ENCODE measurements at places on chromosomes 5 and 9.

DNA sequence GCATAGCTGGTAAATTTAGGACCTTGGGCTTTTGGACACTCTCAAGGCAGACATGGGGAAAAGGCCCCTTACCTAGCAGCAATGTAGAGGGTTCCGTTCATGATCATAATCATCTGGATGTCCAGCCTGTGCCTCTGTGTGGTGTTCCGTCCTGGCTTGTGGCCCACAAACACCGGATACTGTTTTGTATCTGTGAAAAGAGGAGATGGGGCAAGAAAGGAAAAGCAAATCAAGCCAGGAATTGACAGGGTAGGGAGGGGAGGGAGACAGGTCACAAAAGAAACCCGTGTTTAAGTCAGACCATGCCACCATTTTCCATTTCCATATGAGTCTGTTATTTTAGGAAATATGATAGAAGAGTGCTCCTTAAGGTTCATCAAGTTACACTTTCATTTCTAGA lies 72.5 kb downstream of the SEMA6A start:
- no peak for DNase-seq

DNA sequence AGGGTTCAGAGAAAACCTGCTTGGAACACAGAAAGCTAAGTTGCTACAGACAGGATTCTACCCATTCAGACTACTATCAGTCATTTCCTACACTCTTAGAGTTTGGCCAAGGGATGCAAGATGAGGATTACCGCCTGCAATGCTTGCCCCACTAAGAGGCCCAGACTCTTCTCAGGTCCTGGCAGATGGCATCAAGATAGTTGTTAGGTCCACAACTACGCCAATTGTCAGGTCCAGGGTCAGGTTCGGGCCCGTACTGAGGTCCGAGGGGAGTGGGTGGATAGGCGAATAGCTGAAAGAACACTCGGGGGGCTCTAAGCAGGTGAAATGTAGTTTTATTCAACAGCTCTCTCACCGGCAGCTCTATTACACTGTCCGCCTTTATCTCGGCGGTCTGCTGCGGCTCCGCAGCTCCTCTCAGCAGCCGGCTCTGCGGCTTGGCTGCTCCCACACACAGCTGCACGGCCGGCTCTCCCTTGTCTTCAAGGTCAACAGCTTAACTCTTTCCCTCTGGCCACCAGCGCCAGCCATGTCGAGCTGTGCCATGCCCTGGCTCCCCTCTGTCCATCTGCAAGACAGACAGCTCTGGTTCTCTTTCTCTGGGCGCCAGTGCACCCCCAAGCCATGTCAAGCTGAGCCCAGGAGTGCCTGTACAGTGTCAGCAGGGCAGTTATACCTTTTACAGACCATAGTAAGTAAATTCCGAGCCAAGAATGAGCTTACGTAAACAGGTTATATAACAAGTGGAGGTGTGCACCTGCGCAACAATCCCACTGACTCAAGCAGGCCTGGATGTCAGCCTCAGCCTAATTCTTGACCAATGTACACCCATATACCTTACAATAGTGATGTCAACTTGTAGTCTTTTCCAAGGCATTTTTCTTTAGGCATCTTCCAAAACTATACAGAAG lies 24.0 kb downstream of the ENC1 start:
- no peak for DNase-seq

GRCh38 chr5:59850766-59851165 lies 42.8 kb downstream of the PDE4D start:
- DNase-seq: no peak

DNA sequence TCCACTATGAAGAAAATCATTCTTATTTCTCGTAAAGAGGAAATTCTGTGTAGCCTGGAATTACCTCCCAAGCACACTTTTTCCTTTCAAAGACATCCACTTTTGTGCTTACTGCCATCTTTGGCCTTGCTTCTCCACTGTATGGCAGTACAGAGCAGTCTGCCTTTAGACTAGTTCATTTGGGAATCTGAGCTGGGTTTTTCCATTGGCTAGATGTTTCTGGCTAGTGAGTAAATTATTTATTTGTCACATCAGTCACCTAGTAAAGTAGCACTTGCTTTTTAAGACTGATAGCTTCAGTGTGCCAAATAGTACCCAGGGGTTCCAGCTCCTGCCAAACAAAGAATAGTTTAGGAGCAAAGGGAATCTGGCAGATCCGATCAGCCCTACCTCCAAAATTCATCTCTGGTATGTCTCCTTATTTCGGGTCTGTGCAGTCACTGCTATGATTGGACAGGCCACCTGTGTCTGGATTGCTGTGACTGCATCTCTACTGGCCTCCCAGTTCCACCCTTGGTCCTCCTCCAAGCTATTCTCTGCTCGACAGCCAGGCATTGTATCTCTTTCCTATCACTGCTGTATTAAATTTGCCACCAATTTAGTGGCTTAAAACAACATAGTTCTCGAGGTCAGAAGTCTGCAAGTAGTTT lies 97.6 kb downstream of the NUDT12 start:
- no peak for DNase-seq

- no peak for DNase-seq
Observed at GRCh38 chr5:10018201-10019069, 231.3 kb downstream of the ATPSCKMT start.

- no peak for DNase-seq
Observed at GRCh38 chr9:109437286-109437685, 60.8 kb downstream of the PTPN3 start.

DNA sequence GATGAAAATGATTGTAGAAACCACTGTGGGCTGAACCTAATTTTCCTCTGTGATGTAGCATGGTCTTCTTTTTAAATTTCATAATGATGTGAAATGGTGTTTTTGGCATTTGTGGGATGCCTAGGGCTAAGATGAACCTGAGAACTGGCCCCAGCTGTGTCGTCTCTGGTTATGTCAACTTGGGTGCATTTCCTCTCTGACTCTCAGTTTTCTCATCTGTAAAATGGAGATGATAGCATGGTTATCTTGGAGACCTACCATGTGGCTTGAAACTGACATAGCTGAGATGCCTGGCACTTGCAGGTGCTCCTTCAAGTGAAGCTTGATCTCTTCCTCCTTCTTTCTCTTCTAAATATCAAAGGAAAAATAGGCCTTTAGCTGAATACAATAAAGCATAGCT lies 77.8 kb downstream of the BOD1 start:
- DNase-seq: no peak

DNA sequence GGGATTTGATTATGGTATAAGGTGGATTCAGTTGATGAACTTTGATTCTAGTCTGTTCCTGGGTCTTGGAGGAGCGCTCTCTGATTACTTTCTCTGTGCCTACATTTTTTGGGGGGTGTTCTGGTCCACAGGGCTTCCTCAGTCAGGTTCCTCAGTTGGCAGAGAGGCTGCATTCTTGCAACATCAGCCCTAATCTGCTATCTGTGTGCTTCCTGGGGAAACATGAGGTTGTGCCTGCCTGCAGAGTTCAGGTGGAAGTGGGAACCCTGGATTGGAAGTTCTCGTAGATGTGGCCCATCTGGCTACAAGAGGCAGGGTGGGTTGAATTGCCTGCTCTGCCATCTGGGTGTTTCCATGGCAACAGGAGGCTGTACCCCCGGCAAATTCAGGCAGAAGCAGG lies 24.5 kb downstream of the POLK start:
- no peak for DNase-seq

- DNase-seq: no peak
Observed at GRCh38 chr5:142749321-142749720, 20.9 kb upstream of the ARHGAP26 start.

DNA sequence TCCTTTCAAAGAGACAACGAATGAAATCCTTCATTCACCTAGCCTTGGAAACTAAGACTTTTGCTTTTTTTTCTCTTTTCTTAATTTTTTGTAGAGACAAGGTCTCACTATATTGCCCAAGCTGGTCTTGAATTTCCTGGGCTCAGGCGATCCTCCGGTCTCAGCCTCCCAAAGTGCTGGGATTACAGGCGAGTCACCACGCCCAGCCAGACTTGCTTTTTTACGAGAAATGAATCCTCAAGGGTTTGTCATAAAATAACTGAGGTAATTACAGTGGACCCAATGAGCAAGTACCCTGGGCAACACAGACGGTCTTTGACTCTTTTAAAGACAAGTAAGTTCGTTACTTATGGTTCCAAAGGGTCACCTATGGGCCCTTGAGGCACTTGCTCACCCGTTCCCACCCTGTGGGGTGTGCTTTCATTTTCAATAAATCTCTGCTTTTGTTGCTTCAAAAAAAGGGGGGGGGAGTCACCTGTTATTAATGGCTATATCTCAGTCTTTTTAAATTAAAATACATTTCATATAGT lies 70.4 kb downstream of the TRPM6 start:
- DNase-seq: no peak

All from esophagus squamous epithelium (tissue), 5 donors.